ENCODE measurements at places on chromosomes 16 and 17.

- DNase-seq: peak; percentile 34
These were observed 9.9 kb downstream of the XYLT2 start for GRCh38 chr17:50355701-50356341.

DNA sequence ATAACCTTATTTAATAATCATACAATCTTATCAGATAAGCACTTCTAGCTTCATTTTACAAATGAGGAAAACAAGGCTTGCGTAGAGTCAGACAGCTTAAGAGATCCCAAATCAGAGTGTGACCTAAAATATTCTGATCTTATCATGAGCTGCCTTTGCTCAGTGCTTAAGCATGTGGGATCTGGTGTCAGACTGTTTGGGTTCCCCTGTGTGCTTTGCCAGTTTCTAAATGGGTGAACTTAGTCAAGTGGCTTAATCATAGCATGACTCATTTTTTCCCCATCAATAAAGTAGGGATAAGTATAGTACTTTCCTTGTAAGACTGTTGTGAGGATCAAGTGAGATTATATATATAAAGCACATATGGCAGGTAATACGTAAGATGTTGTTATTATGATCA lies 612.6 kb upstream of the C16orf82 start:
- DNase-seq: peak; percentile 0

DNA sequence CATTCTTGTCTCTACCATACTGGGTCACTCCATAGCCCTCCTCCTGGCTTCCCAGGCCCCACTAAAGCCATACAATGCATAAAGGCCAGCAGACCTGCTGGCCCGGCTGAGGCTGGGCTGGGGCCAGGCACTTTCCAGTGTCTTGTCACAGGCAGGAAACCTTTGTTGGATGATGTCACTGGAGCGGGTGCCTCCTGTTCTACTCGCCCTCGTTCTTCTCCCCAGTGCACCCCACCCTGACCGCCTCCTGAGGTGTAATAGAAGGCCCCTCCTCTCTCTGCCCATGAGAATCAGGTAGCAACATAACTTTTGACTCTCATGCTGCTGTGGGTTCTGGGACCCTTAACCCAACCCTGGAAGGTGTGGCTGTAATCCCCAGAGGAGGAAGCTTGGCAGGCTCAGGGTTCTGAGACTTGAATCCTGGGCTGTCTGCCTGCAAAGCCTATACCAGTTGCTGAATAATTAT lies 54.2 kb upstream of the IL34 start:
- DNase-seq: no peak

- no peak for DNase-seq
These were observed 16.6 kb downstream of the CBX4 start for GRCh38 chr17:79822583-79823124.

- no peak for DNase-seq
These were observed 153.6 kb downstream of the ABCA8 start for GRCh38 chr17:68801335-68802247.

GRCh38 chr17:67737145-67737544 lies 19.4 kb downstream of the NOL11 start:
- no peak for DNase-seq

DNA sequence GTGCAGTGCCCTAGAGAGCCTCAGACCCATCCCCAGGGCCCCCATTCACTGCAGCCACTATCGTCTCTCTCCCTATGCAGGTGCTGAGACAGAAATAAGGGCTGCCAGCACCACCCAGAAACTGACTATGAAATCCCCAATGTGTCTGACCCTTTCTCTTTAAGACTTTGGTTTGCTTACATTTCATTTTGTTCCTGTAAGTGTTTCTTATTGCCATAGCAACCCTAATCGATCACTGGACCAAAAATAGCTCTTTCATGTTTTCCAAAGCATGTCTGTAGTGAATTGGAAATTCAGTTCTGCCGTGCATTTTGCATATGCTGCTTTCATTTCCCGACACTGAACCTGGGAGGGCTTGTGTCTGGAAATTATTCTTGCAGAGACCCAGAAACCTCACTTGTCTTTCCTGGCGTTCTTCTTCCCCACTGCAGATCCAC lies 148.7 kb upstream of the NOL11 start:
- no peak for DNase-seq

Measured in mammary epithelial cell (primary cell).